ENCODE measurements at places on chromosomes 13 and 19.

GRCh38 chr19:289651-290371, 1.4 kb downstream of the PLPP2 start:
- DNase-seq, result no peak

GRCh38 chr19:34475975-34476594, 5.5 kb upstream of the WTIP start:
- DNase-seq, result no peak

DNA sequence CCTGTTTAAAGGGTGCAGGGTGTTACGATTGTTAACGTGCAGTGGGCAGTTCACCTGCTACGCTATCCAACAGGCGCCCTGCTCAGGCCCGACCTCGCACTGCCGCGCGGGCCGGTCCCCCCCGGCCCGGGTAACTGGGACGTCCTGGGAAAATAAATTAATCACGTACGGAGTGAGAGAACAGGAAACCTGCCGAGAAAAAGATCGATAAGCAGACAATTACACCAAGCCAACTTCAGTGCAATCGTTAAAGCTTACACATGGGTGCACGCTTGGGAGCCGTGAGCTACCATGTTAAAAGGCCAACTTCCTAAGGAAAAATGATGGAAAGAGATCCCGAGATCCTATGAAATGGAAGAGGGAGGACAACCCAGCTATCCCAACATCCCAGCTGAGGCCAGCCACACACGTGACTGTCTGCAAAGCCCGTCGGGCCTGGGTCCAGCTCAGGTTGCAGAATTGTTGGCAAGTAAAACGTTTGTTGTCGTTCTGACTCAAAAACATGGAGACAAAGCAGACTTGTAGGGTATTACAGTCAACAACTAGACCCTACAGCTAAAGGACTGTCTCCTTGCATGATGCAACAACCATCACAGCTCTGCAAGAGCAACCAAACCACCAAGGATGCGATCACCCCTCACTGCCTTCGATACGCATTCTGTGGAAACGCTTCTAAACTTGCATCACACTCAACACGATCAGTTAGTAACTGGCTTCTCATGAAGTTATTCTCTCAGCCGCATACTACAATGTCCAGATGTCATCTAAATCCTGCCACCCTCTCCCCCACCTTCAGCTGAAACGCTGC, 741 bp upstream of the TUBGCP3 start:
- no peak for DNase-seq

- DNase-seq, result no peak
Observed at GRCh38 chr19:5303208-5303607, 37.4 kb downstream of the PTPRS start.

DNA sequence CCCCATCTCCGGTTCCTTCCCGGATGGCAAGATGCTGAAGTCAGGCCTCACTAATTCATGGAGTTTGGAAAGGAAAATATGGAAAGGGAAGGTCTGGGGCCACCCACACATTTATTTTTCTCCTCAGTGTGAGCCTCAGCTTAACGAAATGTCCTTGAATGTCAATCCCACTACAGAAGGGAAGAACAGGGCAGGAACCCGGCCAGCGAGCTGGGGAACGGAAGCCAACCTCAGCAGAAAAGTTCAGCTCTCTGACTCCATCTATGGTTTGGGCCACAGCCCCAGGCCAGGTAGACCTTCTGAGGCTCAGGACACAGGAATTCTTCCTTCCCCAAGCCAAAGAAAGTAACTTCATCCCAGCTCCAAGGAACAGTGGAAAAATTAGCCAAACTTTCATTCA, 8.4 kb downstream of the C19orf12 start:
- no peak for DNase-seq

DNA sequence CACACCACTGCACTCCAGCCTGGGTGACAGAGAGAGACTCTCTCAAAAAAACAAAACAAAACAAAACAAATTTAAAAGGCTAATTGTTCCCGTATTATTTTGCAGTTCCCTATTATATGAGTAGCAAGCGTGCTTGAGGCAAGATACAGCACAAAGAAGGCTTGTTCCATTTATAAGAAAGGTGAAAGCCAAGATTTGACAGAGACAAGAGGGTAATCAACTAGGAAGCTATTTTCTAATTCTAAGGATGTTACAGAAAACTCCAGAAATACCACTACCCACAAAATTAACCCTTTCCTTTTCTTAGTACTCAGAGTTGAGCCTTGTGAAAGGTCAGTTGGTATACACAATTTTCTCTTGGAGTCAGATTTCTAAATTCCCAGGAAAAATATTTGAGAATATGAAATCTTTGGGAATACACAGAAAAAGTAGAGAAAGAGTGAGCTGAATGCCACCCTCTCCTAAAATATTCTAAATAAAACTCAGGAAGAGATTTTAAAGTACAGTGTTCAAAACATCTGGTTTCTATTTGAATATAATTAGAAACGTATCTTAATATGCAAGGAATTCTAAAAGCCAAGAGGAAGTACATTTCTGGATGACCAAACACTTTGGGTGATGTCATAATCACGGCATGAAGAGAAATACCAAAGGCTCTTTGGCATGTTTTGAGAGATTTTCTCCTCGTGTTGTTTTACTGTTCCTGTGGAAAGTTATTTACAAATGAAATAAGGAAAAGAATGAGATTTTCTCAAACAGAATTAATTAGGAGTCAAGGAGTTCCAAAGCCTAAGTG, 63.0 kb upstream of the FLT1 start:
- no peak for DNase-seq

DNA sequence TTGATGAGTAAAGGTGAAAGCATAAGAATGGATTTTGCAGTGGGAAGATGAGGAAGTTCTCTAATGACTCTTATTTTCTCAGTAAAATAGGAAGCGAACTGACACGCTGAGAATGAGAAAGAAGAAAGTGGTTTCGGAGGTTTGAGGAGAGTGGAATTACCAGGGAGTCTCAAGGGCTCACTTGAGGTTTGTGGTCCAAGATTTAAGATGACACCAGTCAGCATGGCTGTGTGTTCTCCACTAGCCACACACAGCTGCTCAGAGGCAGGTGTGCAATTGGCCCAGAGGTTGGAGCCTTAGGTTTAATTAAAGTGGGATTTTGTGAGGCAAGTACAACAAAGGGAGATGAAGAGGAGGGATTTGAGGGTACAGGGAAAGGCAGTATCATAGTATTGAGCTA, 99.6 kb upstream of the NBEA start:
- DNase-seq, result no peak

GRCh38 chr19:38737281-38737865, 6.9 kb downstream of the CAPN12 start:
- DNase-seq, result no peak

DNA sequence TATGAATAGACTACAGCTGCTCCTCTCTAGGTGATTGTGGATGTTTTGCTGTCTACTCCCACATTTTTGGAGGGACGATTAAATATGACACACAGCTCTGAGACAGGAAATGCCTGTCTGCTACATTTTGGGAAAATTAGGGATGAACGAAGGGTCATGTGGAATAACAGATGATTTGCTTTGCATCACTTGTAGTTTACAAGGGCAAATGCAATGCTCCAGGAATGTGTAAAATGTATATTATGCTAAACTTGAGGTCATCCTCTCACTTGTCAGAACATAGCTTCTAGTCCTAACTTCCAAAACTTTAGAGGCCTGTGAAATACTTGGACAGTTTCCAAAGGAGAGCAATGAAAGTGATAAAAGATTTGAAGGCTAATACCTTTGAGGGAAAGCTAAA, 284.2 kb upstream of the DACH1 start:
- DNase-seq, result no peak

- no peak for DNase-seq
Observed at GRCh38 chr19:19477705-19478383, 37.5 kb downstream of the TSSK6 start.

GRCh38 chr13:94351292-94351990, 128.0 kb downstream of the DCT start:
- no peak for DNase-seq

GRCh38 chr13:32733690-32734089, 147.4 kb downstream of the PDS5B start:
- no peak for DNase-seq

DNA sequence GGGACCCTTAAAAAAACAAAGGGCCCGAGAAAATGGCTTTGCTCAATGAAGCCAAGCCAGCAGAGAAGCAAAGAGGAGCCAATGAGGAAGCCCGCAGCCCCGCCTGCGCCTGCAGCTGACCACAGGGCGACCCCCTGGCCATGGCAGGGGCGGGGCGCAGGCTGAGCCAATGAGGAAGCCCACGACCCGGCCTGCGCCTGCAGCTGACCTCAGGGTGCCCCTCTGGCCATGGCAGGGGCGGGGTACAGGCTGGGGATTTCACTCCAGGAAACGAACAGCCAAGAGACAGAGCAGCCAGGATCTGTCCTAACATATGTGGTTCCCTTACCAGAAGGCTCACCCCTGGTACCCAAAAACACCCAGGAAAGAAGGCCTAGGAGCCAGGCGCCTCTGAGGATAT, 101.4 kb downstream of the STK24 start:
- no peak for DNase-seq

GRCh38 chr19:7866399-7867091, 7.6 kb downstream of the PRR36 start:
- no peak for DNase-seq

DNA sequence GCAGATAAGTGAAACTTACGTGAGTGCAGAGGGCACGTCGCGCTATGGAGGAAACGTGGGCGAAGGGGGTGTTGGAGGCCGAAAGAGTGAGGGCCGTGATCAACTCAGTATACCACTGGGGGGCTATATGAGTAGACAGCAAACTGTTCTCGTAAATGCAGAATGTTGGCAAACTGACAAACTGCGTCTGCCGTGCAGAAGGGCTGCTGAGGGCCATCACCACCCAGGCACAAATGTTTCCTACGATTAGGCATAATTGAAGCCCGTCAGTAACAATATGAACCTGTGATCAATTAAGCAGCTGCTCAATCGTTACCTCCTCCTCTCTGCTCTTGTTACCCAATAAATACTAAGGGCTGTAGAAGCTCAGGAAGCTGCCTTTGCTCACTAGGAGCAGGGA, 17.3 kb upstream of the MADCAM1 start:
- no peak for DNase-seq

DNA sequence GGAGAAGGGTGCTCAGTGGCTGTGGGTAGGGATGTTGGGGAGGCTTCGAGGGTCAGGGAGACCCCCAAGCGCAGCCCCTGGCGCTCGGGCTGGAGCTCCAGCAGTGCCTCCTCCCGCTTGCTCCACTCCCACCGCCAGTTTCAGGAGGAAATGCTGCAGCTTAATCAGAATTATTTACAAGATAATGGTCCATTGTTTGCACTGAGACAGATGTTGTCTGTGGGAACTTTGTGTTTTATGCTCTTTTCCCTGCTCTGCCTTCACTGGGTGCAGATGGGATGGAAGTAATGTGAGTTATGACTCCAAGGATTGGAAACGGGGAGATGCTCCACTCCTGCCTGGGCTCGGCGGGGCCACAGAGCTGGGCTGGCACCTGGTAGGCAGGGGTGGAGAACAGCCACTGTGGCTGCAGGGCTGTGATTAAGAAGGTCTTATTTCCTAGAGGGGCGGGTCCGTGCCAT, 192.4 kb downstream of the ZNF536 start:
- no peak for DNase-seq

- DNase-seq, result no peak
Observed at GRCh38 chr13:48188601-48189000, 44.4 kb upstream of the ITM2B start.

Measured in GOT3 (cell line).